ENCODE measurements at places on chromosomes 5 and 9.

DNA sequence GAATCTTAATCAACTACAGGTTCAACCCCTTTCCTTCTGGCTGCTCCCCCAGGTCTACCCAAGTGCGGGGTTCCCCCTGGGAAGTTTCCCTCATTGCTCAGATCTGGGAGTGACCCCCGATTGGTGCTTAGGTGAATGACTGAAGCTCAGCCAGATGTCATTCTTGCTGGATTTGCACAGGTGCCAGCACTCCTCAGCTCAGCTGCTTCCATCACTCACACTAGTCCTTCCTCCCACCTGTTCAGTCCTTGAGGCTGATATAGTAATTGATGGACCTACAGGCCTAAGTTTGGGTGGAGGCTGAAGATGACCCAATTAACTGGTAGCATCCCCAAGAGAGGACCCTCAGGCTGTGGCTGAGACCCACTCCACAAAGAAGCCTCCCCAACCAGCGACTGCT is 32.9 kb downstream of the PRLR start:
- no peak for DNase-seq

DNA sequence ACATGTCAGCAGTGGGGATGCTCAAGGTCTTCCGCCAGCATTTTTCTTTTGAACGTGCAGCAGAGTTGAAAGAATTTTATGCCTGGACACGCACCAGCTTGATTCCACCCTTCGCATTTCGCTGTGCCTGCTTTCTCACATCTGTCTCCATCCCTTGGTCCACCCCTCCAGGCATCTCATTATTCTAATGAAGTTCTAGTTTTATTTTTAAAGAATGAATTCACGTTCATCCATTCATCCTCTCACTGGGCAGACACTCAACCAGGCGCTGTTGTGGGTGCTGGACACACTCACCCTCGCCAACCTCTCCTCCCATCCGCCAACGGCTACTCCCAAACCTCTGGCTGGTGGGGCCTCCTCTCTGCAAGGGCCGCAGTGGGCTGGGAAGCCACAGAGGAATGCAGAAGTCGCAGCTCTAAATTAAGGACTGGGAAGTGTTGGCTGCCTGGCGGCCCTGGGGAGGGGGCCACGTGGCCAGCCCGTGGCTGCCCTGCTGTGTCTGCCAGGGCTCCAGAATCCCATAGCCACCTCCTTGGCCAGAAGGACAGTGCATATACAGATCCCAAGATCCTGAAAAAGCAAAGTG is 6.7 kb downstream of the SUSD3 start:
- DNase-seq = no peak

DNA sequence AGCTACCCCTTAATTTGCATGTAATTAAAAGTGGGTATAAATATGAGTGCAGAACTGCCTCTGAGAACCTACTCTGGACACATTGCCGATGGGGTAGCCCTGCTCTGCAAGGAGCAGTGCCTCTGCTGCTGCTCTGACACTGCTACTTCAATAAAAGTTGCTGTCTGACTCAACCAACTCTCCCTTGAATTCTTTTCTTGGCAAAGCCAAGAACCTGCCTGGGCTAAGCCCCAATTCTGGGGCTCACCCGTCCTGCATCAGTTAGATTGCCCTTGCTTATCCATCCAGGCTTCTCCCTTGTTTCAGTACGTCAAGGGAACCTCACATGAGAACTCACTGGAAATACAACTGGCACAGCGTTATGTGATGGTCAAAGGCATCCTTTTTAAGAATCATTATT is 44.1 kb downstream of the FBXL7 start:
- DNase-seq = no peak

GRCh38 chr5:96856371-96856770 is 19.9 kb upstream of the ERAP2 start:
- DNase-seq = no peak

DNA sequence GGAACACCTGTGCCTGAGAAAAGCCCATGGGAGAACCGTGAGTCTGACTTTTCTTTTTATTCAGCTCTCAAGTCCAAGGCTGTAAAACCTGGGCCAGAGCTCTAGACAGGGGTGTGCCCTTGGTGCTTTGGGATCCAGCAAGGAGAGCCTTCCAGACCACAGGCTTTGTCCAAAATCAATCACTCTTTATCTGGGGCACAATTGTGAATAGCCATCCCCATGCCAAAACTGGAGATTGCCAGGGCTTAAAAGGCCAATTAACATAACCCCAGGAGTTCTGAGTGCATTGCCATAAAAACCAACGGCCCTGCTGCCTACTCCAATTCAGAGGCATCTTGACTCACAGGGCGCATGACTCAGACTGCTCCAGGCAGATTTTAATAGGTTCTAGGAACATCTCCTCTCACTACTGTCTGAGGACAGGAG is 391.8 kb downstream of the ARHGEF28 start:
- no peak for DNase-seq
